ENCODE measurements at places on chromosomes 2 and 18.

GRCh38 chr18:38940863-38941531 is 1375.4 kb upstream of the CELF4 start:
- no peak for DNase-seq

GRCh38 chr18:77935342-77935741 is 685.7 kb downstream of the GALR1 start:
- no peak for DNase-seq

GRCh38 chr2:602571-603359 is 74.4 kb downstream of the TMEM18 start:
- peak; percentile 23 for DNase-seq

DNA sequence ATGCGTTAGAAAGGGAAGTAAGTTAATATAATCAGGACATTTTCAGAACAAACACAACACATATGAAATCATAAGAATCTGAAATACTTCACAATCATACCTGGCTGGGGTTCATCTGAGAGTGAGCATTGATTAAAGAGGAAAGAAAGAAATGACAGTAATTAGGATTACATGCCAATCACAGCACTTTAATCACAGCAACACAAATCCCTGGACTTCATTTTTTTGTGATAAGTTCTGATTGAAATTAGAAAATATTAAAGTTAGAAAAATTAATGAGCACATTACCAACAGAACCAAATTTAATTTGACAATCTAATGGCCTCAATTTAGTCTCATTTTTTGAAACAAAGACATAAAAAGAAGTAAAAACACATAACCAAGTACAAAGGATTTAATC is 121.9 kb downstream of the LRP2 start:
- no peak for DNase-seq

DNA sequence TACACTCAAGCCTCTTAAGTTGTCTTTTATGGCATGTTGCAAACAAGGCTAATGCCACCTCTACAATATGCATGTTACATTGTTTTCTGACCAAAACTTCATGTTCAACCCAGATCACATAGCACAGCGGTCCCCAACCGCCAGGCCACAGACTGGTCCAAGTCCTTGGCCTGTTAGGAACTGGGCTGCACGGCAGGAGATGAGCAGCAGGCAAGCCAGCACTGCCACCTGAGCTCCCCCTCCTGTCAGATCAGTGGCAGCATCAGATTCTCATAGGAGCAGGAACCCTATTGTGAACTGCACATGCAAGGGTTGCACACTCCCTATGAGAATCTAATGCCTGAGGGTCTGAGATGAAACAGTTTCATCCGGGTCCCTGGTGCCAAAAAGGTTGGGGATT is 324.8 kb upstream of the CHAC2 start:
- no peak for DNase-seq

DNA sequence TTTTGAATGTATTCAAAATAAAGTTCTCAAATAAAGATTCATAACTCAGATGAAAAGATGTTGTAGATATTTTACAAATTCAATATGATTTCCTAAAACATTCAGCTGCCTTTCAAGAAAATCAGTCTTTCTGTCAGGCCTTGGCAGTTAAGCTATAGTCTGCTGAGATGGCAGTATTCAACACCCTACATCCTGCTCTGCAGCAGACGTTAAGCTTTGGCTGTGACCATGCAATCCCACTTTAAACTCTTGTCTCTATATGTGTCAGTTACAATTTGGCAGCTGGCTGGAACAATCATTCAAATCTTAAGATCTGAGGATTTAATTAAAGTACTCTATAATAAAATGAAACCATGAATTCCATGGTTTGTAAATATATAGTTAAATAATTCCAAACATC is 567.3 kb upstream of the ZNF804A start:
- no peak for DNase-seq

GRCh38 chr2:67674668-67675067 is 277.5 kb downstream of the ETAA1 start:
- no peak for DNase-seq

DNA sequence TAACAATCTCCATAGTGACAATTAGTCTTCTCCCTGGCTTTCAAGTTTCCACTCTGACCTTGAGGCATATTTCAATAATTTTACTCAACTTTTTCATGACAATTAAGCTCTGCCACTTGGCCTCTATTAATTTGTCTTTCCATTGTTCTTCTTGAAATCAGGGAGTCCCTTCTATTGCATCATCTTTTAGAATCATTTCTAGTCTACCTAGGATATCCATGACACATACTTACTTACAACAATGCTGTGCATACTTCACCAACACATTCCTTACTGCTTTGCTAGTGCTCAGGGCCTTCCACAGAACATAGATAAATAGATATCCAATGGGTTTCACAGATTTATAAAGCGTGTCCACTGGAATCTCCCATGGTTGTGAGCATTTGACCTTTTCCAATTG is 331.5 kb upstream of the LRP1B start:
- DNase-seq, result no peak

DNA sequence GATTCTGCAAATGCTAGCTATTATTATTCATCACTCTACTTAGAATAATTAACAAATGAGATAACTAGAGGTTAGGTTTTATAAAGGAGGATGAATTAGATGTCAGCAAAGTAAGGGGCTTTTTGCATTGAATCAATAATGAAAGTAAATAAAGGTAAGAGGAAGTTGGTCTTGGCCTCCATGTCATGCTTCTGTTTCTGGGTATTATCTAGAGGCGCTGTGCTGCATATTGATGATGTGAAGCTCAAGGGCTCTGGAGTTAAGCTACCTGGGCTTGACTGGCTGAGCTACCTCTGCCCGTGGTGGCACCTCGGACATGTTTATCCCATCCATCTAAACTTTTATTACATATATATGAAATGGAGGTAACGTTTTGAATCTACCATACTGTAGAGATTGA is 350.9 kb downstream of the PARD3B start:
- DNase-seq, result no peak

- no peak for DNase-seq
Observed at GRCh38 chr2:227616631-227617030, 667 bp upstream of the SCYGR4 start.

GRCh38 chr2:355773-356172 is 67.9 kb upstream of the ALKAL2 start:
- no peak for DNase-seq

DNA sequence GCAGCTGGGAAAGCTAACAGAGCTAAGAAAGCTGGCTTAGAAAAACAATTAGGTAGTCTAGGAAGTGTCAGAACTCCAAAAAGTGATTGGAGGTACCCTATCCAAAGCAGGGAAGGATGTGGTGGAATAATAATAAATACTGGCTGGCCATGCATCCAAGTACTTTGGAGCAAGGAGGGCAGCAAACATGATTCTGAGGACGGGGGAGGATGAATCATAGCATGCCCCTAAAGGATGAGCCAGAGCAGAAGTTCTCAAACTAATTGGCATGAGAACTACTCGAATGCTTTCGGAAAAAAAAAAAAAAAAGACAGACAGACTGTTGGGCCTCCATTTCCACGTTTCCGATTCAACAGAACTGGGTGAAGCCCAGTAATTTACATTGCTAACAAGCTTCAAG is 2.4 kb downstream of the CWC22 start:
- no peak for DNase-seq

DNA sequence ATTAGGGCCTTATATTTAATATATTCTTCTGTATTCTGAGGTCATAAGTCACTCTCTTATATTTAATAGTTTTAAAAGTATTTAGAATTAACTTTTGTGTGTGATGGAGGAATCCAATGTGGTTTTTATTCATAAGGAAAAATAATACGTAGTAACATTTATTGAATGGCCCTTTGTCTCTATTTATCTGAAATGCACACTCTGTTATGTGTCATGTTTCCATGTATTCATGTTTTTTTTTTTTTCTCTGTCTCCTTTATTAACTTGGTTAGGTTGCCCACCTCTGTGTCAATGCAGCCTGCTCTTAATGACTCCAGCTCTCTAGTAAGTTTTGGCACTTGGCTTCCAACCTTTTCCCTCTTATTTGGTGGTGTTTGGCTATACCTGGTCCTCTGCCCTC is 33.8 kb downstream of the RNF144A start:
- DNase-seq, result no peak

- no peak for DNase-seq
Observed at GRCh38 chr18:31783059-31783458, 22.4 kb upstream of the SLC25A52 start.

DNA sequence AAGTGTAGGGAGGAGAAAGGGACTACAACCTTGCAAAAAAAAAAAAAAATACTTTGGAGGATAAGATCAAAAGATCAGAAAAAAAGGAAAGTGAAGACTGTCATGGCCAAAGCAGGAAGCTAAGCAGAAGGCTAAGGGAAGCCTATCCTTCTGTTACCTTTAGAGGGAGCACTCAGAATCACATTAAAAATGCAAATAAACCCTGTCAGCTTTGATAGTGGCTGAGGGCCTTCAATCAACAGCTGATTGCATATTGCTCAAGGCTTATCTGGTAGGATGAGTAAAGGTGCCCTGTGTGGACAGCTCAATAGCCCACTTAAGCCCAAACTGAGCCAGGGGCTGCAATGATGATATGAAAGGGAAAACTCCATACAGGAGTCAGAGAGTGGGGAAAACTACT is 1021.2 kb downstream of the LRP1B start:
- DNase-seq, result no peak

DNA sequence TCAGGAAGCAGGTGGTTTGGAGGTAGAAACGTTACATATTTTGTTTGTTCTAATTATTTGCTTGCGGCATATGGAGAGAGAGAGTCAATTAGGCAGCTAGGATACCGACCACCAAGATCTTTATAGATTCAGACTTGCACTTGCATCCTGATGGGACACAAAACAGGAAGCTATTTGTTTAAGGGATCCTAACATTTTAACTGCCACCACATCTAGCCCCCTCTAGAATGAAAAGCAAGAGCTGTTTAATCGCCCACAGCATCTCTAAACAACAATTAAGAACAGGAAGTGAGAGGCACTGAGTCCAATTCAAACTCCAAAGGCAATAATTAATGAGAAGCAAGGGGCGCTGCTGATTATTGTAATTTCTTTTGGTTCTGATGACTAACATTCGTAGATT is 182.0 kb upstream of the LINC00305 start:
- no peak for DNase-seq

DNA sequence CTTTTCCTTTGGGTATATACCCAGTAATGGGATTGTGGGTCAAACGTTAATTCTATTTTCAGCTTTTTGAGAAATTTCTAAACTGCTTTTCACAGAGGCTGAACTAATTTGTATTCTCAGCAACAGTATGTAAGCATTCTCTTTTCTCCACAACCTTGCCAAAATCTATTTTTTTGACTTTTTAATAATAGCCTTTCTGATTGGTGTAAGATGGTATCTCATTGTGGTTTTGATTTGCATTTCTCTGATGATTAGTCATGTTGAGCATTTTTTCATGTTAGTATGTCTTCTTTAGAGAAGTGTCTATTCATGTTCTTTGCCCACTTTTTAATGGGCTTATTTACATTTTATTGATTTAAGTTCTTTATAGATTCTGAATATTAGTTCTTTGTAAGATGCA is 145.5 kb downstream of the TRABD2A start:
- DNase-seq, result no peak

GRCh38 chr2:134134313-134134706 is 119.6 kb upstream of the MGAT5 start:
- DNase-seq, result no peak

DNA sequence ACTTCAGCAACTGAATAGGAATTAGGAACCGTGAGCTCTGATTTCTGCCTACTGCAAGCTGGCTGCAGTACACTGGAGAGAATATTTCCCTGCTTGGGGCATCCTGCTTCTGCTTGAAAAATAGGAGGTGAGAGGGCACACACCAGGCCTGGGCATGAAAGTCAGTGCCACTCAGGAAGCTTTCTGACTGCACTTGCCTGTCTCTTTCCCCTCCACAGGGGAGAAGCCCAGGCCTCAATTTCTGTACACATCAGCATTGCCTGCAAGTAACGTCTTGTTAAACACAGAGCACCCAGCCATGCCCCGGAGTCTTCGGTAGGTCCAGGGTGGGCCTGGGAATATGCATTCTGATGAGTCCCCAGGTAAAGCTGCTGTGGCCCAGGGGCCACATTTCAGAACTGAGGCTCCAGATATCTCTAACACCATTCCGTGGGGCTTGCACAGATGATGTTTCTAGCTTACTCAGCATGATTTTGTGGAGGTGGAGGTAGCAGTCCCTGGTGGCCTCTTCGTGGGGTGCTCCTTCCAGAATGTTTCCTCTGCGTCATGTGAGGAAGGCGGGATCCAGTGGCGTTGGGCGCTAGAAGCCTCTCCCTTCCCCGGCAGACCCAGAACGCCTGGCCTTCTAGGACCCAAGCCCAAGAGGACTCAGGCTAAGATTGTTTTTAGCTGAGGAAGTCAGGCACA is 114.1 kb downstream of the ZBTB7C start:
- DNase-seq, result no peak

All from left forelimb (tissue), 1 donor.